Thoracic aorta (tissue), 2 donors: ENCODE measurements at places on chromosomes 5 and 9.
A peak's percentile ranks its signal among the peaks of the same experiment; 100 is the strongest.

DNA sequence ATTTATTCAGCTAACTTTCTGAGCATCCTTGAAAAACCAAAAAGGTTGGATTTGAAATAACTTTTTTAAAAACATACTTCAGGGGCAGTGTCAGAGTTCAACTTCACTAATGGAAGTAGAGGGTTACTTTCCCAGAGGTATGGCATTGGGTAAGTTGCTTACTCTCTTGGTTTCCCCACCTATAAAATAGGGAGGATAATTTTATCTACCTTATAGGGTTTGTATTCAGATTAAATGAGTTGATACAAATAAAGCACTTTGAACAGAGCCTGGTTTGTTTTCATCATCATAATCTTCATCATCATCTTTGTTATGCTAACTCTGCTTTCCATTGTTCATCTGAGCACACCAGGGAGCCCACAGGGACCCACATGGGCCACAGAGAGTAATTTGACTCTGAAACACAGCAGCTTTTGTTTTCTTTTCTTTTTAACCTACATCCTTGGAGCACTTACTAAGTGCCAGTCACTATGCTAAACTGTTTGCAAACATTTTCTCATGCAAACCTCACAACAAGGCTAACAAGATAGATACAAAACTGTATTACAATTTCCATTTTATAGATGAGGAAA is 179.1 kb upstream of the SLC24A2 start:
- no peak for DNase-seq

DNA sequence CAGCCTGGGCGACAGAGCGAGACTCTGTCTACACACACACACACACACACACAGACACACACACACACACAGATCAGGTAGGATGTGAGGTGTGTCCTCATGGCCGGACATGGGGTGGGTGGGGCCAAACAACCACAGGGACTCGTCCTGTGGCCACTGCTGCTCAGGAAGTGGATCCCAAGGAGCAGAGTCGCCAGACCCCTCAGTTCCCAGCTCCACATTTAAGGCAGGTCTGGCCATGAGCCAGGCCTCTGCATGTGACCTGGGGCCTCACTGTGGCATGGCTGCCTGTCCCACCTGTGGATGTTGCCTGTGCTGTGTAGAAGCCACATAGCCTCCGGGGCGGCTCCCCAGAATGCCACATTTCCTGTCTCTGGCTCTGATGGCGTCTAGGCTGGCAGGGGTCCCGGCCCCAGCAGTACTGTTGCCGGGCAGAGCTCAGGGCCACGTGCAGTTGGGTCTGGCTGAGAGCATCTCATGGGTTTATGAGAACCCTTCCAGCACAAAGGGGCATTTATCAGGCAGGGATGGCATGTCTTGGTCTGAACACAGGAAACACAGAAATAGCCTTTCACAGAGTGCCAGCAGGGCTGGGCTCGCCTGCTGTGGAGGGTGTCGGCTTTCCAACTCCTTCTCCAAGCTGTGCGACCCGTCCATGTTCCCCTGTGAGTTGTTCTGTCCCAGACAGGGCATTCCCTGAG is 9.9 kb upstream of the NINJ1 start:
- DNase-seq = no peak

DNA sequence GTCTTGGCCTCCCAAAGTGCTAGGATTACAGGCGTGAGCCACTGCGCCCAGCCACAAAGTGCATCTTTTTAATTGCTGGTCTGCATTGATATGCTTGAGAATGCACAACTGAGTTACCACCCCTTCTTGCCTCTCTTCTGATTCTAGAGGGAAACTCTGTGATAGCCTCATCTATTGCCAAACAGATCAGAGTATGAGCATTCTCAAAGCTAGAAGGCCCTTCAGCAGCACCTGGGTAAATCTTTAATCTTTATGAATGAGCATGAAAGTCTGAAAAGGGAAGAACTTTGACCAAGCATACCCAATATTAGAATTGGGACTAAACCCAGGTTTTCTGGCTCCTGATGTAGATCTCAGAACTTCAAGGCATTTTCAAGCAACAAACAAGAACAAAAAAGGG is 298.3 kb upstream of the TNC start:
- DNase-seq = no peak

DNA sequence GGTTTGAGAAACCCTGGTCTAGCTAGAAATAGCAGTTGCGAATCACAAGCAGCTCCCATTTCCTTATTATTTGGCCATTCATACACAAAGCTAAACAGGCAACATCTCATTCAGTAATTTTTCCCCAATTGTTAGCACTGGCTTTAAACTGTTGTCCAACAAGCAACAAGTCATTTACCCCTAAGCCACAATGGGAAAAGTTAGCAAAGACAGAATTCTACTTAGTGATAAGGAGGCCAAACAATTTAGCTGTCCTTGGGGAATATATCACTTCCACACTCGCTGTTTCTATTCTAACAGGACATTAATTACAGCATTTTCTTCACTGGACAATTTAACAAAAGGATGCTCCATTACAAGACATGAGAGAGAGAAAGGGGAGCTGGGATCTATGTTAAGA is 2.8 kb downstream of the MYO10 start:
- DNase-seq = no peak

GRCh38 chr5:12109075-12109688 is 204.9 kb upstream of the CTNND2 start:
- DNase-seq = no peak

DNA sequence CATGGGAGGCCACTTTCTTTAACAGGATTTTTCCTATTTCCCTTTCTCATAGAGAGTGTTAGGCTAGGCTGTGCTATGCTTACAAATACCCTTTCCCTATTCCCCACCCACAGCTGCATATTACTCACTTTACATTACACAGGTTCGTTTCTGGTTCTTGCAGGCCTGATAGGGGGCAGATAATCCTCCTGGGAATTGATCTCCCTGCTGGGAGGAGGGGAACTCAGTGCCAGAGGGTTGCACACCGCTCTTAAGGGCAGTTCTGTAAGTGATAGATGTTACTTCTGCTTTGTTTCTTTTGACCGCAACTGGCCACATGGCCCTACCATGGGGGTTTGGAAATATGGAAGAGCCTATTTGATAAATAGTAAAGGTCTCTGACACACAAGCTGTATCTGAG is 54.0 kb upstream of the NTRK2 start:
- DNase-seq = no peak

GRCh38 chr5:150486402-150487198 is 21.3 kb upstream of the NDST1 start:
- no peak for DNase-seq

GRCh38 chr5:178069909-178070308 is 43.4 kb upstream of the N4BP3 start:
- DNase-seq = no peak

DNA sequence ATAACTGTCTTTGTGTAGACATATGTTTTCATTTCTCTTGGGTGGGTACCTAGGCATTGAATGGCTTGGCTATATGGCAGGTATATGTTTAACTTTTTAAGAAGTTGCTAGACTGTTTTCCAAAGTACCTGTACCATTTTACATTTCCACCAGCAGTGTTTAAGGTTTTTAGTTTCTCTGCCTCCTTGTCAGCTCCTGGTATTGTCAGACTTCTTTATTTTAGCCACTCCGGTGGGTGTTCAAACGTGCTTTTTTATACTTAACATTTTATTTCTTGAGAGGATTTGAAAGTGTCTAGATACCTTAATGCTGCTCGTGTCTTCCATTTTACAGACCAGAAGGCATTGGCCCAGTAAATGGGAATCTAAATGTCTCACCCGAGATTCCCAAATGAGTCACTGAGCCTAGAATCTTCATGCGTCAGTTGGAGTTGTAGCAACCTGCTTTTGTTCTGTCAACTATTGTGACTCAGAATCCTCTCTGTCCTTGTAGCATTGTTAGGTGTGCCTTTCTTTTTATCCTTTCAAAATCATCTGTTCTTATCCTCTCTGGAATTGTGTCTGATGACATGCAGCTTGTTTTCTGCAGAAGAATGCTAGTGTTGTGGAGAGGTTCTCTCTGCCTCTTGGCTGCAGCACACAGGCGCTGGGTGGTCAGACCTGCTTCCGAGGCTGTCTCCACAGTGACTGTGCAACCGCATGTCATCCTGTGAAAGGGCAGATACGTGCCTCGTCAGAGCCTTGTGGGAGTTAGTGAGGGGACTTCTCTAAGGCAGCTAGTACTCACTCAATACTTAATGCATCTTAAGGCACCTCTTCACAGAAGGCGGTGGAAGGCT is 291.8 kb downstream of the AOPEP start:
- DNase-seq = no peak

- DNase-seq = no peak
Observed at GRCh38 chr9:126374366-126374781, 47.7 kb downstream of the MVB12B start.

GRCh38 chr9:106333481-106333880 is 529.5 kb upstream of the ZNF462 start:
- no peak for DNase-seq

DNA sequence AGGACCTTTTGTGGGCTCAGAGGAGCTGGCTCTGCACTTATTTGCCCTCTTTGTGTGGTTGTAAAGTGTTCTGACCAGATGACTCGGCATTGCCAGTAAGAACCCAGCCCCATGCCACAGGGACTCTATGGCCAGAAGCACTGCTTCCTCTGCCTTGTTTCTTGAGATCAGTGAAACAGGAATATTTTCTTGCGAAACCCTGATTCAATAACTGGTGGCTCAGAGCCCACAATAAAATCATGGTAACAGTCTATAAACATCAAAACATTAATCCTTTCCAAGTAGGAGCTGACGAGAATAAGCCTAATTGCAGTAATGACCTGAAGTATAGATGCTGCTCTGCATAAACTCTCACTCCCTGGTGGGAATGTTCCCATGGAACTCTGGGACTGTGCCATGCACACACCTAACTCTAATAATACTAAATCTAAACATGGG is 344.3 kb downstream of the ZNF608 start:
- DNase-seq = peak; percentile 6

- no peak for DNase-seq
Observed at GRCh38 chr9:2787065-2787464, 56.8 kb downstream of the PUM3 start.

- DNase-seq = no peak
Observed at GRCh38 chr9:120526534-120526933, 53.4 kb downstream of the CDK5RAP2 start.
